Frontal cortex (tissue), 4 donors: ENCODE measurements at places on chromosomes 7 and 10. TPM values are rescaled to one million over a fixed set of nuclear protein-coding genes. Genes with fewer than 3 reads are reported as not detected.

Gene WDR91
- 8.2 TPM for total RNA-seq

Gene FKBP6
- not detected for total RNA-seq

Gene FOXI2
- not detected for total RNA-seq

Gene GPR146
- 0.82 TPM for total RNA-seq

Gene RBP4
- total RNA-seq: 9.0 TPM

Gene TRIL
- 17.5 TPM for total RNA-seq

Gene GIMAP6
- total RNA-seq: 6.9 TPM

Gene ARL5B
- total RNA-seq: 81.1 TPM

Gene PCLO
- 41.2 TPM for total RNA-seq

Gene ANKRD61
- total RNA-seq: under 0.01 TPM

Gene NEUROD6
- total RNA-seq: 653 TPM

- DNase-seq: no peak
Observed at GRCh38 chr7:5204546-5204945, 14.5 kb downstream of the WIPI2 start.

DNA sequence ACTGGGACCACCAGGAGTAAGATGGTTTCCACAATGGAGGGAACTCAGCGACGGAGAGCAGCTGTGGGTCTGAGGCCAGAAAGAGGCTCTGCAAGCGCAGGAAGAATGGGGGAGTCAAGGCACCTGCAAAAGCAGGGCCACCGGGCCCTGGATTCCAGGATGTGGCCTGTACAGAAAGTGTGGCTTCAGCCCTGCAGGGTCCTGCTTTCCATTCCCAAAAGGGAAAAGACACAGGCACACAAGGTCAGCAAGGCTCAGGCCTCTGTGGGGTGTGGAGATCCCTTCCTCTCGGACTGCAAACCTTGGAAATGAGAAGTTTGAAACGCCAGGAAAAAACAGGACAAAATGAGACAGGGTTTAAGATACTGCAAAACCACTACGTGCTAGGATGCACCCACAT is 232.5 kb downstream of the TNS3 start:
- no peak for DNase-seq

DNA sequence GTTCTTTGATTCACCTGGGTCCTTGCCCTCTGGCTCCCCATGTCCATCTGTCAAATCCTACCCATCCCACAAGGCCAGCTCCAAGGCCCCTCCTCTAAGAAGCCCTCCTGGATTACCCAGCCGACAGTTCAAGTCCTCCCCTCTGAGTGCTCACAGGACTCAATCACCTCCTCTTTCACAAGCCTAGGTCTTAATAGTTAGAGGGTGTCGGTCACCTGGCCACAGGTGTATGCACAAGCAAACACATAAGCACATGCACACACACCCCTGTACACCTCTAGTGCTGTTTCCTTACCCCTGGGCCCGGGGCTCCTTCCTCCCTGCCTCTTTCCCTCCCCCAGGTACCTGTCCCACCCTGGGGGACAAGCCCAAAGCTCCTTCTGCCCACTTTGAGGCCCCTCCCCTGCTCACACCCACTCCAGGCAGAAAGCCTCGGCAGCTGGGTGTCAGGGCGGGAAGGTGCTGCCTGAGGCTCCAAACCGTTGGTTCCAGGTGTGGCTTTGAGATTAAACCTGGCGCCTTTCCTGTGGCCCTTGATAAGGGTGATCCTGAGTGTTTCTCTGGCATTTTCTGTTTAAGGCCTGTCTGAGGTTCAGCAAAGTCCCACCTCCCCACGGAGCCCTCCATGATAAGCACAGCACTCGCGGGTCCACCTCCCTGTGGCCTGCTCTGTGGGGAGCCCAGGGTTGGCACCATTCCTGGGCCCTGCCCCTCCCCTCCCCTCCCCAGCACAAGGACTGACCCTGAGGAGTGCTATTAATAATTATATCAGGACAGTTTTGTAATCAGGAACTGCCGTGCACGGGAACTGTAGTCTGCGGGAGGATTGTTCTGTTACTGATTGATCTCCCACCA is 14.6 kb upstream of the AQP1 start:
- DNase-seq: no peak

DNA sequence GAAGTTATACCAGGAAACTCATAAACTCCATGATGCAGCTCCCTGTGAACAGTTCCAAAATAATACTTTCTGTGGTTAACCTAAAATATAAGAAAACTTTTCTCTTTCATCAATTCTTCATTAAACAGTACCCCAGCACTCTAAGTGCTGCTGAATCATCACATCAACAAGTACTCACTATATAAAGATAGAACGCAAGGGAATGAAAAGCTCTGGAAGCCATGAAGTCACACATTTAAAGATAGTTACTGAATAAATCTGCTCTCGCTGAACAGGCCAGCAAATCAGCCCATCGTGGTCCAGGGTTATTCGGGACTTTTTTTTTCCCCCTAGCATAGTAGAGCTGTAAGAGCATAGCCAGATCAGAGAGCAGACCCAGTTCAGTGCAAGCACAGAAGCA is 254.3 kb downstream of the IPMK start:
- no peak for DNase-seq

DNA sequence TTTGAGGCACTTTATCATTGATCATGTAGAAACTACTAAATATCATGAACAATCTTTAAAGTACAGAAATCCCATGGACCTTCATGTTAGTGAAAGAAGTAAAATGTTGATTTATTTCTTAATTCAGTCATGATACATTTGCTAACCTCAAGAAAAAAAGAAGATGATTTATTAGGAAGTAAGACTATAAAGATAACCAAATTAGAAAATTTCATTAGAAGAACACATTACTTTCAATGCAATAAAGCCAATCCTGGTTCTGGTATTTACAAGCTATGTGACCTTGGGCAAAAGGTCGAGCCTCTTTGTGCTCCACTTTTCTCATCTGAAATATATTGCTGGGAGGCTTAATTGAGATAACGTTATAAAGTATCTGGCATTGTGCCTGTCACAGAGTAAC is 365.0 kb downstream of the KIF20B start:
- DNase-seq: no peak

- DNase-seq: no peak
Observed at GRCh38 chr7:129247087-129247486, 22.3 kb downstream of the AHCYL2 start.

DNA sequence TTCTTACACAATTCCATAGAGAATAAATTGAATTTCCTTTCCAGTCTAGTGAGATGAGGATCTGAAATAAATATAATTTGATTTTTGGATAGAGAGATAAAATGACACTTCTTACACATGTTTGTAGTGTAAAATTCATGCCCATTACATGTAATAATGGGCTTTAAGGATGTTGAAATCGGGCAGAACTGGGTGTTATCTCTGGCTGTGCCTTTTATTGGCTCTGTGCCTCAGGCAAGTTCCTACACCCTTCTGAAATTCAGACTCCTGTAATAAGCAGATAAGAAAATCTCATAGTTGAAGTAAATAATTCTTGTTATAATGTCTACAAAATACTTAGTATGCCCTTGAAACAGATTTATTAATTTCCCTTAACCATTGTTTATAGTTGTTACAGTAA is 125.6 kb downstream of the SEMA3A start:
- DNase-seq: no peak

DNA sequence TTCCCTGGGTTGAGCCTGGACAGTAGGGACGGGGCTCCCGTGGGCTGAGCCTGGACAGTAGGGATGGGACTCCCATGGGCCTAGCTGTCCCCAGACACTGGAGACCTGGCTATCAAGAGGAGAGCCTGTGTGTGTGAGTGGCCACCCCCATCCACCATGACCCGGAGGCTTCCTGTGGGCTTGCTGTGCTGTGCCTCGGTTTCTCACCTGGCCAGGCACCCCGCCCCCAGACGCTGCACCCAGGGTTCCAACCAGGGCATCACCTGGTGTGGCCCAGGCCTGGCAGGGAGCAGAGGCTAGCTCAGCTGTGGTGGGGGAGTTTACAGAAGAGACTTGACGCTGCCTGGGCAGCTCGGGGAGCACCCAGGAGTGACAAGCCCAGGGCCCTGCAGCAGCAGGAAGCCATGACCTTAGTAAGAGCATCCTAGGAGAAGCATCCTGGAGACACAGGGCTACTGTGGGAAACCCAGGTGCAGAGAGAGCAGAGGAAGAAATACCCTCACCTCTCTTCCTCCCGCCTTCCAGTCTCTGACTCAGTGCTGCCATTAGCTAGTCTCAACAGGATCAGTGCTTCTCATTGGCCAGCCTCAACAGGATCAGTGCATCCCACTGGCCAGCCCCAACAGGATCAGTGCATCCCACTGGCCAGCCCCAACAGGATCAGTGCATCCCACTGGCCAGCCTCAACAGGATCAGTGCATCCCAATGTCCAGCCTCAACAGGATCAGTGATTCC is 61.0 kb downstream of the PDGFA start:
- no peak for DNase-seq

DNA sequence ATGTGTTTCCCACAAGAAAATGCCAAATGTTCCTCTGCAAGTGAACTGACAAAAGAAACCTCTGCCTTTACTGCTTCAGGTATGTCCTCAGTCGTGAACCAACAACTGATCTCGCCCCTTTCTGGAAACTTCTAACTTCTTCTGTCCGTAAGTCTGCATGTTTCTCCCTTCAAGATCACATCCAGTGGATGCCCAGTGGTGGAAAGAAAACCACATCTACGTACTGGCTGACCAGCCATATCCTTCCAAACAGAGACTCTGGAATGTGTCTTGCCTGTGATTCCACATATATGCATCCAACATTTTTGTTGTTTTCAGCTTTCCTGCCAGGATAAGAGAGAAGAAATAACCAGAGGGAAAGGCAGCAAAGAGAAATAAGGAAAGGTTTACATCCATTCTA is 152.7 kb downstream of the GLI3 start:
- no peak for DNase-seq

DNA sequence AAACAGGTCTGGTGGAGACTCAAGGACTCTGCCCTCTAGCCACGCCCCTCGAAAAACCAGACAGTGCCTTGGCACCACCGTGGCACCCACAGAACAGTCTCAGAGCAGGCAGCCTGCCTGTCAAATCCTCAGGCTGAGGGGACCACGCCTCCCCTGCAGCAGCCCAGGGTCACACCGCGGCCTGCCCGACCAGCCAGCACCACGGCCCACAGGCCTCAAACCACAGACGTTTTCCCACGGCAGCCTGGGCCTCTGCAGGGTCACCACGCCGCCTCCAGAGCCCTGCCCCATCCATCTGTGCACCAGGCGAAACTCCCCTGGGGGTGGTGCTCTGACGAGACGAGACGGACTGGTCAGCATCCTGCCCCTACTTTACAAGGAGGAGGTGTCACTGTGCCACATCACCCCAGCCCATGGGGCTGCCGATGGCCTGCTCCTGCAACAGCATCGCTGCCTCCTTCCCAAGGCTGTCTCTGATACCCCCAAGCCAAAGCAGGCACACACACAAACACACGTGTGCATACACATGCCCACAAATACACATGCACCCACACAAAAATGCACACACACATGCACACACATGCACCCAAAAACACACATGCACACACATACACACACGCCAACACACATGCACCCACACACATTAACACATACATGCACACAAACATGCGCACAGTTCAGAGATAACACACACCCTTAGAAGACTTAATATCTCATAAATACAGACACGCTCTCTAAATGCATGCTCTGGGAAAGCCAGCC is 24.6 kb downstream of the PAPOLB start:
- no peak for DNase-seq

- DNase-seq: no peak
Observed at GRCh38 chr10:75203724-75204123, 6.9 kb upstream of the VDAC2 start.

- no peak for DNase-seq
Observed at GRCh38 chr7:108246227-108246837, 116.2 kb upstream of the LAMB4 start.

DNA sequence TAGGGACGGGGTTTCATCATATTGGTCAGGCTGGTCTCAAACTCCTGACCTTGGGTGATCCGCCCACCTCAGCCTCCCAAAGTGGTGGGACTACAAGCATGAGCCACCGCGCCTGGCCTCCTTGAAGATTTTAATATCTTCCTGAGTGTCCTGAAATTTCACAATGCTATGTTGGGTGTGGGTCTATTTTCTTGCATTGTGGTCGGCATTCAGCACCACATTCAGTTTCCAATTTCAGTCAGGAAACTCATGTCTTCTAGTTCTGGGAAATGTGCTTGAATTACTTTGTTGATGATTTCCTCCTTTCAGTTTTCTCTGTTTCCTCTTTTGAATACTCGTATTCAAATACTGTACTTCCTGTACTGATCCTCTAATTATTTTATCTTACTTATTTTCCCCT is 49.3 kb upstream of the IL6 start:
- DNase-seq: no peak

- no peak for DNase-seq
Observed at GRCh38 chr10:90222372-90222771, 521.0 kb downstream of the KIF20B start.

DNA sequence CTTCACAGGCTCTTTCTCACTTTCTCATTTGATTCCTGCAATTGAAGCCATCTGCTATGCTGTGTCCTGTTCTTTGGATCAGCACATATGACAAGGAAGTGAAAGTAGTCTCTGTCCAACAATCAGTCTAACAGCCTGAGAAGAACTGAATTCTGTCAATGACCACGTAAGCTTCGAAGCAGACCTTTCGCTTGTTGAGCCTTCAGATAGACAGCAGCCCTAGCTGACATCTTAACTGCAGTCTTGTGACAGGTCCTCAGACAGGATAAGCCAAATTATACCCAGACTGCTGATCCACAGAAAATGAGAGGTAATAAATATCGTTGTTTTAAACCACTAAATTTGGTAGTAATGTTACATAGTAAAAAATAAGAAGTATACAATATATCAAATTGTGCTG is 691.0 kb upstream of the LRRTM3 start:
- DNase-seq: no peak

DNA sequence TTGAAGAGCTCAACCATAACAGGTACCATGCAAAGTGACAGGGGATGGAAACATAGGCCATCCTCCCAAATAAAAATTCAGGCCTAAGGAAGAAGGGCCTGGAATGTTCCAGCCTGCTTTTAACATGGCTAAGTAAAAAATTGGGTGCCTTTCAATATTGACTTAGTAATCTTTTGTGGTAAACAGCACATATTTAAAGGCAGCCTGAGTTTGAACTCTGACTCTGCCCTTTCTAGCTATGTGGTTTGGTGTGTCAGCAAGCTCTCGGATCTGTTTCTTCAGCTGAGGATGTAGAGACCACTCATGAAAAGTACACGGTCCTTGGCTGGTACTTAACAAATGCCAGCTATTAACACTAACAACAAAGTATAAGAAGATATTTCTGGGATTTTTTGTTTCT is 191.8 kb upstream of the CDCA7L start:
- DNase-seq: no peak

GRCh38 chr7:106420736-106421135 is 136.0 kb upstream of the NAMPT start:
- DNase-seq: no peak

GRCh38 chr7:28208506-28208905 is 27.9 kb upstream of the JAZF1 start:
- DNase-seq: no peak
